Aorta (tissue), 5 donors: ENCODE measurements at places on chromosomes 7 and 10. TPM values are rescaled to one million over a fixed set of nuclear protein-coding genes. Genes with fewer than 3 reads are reported as not detected.

DNA sequence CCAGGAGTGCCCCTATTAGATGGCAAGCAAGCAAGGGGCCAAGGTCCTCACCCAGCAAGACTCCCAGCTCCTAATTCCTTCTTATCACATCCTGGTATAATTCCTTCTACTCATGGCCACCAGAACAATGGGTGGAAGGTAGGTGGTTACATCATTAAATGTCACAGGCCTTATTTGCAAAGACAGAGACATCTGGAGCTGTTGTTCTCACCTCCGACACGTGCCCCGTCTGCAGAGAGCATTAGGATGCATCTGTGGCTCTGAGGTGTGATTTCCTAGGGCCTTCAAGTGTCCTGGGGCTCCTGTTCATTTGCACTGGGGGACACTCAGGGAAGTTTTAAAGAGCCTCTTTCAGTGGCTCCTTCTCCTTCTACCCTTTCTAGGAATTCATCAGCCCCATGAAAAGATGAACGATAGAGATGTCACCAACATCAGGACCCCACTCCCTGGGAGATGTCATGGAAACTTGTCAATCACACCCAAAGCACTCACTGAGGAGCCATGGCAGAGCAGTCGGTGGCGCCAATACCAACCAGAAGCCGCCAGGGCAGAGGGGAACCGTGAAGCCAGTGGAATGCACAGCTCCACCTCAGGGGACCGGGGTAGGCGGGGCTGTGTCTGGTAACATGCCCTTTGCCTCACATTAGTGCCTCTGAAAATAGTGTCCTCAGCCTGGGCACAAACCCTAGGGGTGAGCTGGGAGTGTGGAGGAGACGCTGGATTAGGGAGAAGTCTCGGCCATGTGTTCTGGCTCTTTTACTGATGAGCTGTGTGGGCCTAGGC, 2.9 kb upstream of the ATP6V0E2 start:
- DNase-seq, result no peak
- H3K36me3 ChIP-seq, result no peaks in the 10 kb centered on the region
- no peaks in the 10 kb centered on the region for H3K27me3 ChIP-seq
- no peak overlapping the region for H3K27ac ChIP-seq
- H3K4me1 ChIP-seq, result no peaks in the 10 kb centered on the region

GRCh38 chr10:62760401-62760800, 44.1 kb upstream of the ADO start:
- H3K4me3 ChIP-seq, result no peak overlapping the region
- no peak for DNase-seq
- H3K4me1 ChIP-seq, result no peaks in the 10 kb centered on the region
- H3K27me3 ChIP-seq, result no peaks in the 10 kb centered on the region
- no peak overlapping the region for H3K27ac ChIP-seq
- no peaks in the 10 kb centered on the region for H3K36me3 ChIP-seq

DNA sequence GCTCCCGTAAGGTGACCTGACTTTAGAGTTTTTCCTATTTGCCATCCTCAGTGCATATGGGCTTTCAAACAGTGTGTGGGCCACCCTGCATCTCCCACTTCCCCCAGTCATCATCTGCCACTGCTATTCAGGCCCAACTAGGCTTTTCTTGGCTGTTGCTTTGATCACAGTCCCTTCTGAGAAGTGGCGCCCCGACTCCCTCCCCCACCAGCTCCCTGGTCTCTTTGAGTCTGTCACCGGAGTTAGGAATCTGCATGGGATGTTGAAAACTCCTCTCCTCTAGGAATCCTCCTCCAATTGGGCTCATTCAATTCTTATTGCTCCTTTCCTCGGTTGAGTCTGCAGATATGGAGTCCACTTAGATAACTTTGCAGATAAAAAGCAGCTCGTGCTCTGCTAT, 32.1 kb downstream of the HIF1AN start:
- H3K4me3 ChIP-seq, result no peak overlapping the region
- H3K4me1 ChIP-seq, result no peaks in the 10 kb centered on the region
- no peak overlapping the region for H3K27ac ChIP-seq
- H3K27me3 ChIP-seq, result peaks cover 3% of the 10 kb centered on the region

DNA sequence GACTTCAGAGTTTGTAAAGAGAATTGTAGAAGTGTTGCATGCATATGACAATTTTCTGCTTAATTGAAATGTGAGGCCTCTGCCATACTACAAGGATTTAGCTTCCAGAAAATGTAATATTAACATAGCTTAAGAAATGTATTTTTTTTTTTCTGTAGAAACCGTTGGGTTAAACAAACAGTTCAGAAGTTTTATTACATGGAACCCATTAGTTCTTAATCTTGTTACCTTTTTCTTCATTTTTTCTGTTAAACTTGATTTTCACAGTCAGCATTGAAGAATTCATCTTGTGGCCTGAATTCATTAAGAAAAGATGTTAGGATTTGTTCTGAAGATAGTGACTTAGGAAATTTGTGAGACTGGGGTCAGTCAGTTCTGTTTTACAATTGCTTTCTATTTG, 4.9 kb downstream of the PTEN start:
- no peaks in the 10 kb centered on the region for H3K36me3 ChIP-seq
- no peaks in the 10 kb centered on the region for H3K4me1 ChIP-seq
- H3K27ac ChIP-seq, result no peak overlapping the region
- DNase-seq, result no peak

DNA sequence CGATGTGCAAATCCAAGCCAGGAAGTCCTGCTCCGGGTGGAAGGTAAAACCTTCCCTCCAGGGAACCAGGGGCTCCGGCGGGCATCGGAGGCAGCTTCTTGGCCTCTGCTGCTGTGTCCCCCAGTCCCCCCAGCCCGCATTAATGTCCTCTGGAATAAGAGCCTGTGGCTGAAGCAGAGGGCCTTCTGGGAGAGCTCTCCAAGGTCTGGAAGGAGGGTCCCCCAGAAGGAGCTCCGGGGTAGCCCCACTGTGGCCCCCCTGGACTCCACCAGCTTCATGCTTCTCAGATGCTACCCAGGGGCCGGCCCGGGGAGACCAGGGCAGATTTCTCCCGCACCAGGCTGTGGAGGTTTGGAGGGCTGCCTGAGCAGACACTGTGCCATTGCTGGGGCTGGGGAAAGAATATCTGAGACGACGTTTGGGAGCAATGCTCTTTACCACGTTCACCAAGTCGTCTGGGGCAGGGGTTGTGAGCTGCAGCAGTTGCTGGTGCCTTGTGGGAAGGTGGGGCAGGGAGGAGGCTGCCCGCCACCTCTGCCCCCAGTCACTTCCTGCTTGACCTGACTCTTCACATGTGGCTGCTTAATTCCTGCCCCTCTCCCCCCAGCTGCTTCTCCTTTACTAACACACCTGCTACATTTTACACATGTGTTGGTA, 8.3 kb downstream of the ZNF853 start:
- peaks cover 12% of the 10 kb centered on the region for H3K36me3 ChIP-seq
- no peak overlapping the region for H3K4me3 ChIP-seq
- H3K27me3 ChIP-seq, result no peaks in the 10 kb centered on the region
- no peak overlapping the region for H3K27ac ChIP-seq
- no peak for DNase-seq
- no peaks in the 10 kb centered on the region for H3K4me1 ChIP-seq

GRCh38 chr7:19772841-19773760, at the start of gene TMEM196:
TMEM196 (minus strand) TSS chr7:19773617; CDS start chr7:19772696, 921 bp downstream.
- H3K27ac ChIP-seq, result no peak within 1 kb of the TSS
- no peaks in the 10 kb centered on the region for H3K36me3 ChIP-seq
- DNase-seq, result no peak
- H3K4me3 ChIP-seq, result no peak within 1 kb of the TSS
- H3K27me3 ChIP-seq, result no peaks in the 10 kb centered on the region

DNA sequence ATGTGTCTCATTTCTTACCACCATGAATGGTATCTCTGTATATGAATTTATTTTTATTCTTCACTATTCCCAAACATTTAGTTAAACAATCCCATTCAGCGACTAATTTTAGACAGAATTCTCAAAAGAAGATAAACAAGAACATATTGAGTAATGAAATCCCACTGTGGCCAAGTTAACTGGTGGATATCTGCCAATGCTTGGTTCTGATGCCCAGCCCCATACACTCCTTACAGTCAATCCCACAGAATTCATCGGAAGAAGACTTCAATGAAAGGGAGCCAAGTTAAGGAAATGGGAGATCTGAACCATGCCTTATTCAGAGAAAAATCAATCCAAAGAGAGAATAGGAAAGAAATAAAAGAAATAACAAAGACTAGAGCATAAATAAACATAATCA, 518.0 kb downstream of the XPNPEP1 start:
- H3K27me3 ChIP-seq, result no peaks in the 10 kb centered on the region
- no peak overlapping the region for H3K4me3 ChIP-seq
- no peak for DNase-seq
- H3K36me3 ChIP-seq, result no peaks in the 10 kb centered on the region
- H3K4me1 ChIP-seq, result no peaks in the 10 kb centered on the region

DNA sequence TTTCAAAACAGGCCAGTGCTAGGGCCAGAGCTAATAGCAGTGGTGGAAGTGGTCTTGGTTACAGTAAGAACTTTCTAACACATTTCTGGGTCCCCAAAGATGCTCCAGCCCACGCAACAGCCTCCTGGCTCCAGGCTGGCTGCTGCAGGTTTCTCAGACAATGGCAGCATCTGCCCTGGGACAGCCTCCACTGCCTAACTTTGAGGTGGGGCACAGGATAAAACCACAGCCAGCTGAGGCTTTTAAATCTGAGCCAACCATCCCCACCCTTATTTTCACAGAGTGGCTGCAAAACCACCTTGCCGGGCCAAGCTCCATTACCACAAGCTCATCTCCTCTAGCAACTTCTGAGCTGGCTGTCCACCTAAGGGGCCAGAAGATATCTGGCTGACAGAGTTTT, 84.8 kb downstream of the FAM53B start:
- H3K4me1 ChIP-seq, result no peaks in the 10 kb centered on the region
- H3K27ac ChIP-seq, result no peak overlapping the region
- no peaks in the 10 kb centered on the region for H3K36me3 ChIP-seq
- DNase-seq, result no peak
- H3K4me3 ChIP-seq, result no peak overlapping the region

- H3K36me3 ChIP-seq, result no peaks in the 10 kb centered on the region
- H3K4me3 ChIP-seq, result no peak overlapping the region
- H3K4me1 ChIP-seq, result peaks cover 6% of the 10 kb centered on the region
- no peaks in the 10 kb centered on the region for H3K27me3 ChIP-seq
- H3K27ac ChIP-seq, result no peak overlapping the region
- no peak for DNase-seq
Observed at GRCh38 chr7:28088032-28088431, 92.6 kb downstream of the JAZF1 start.

- no peak overlapping the region for H3K27ac ChIP-seq
- no peak overlapping the region for H3K4me3 ChIP-seq
- no peak for DNase-seq
- peaks cover 2% of the 10 kb centered on the region for H3K36me3 ChIP-seq
- no peaks in the 10 kb centered on the region for H3K4me1 ChIP-seq
Observed at GRCh38 chr7:74312418-74313028, 23.3 kb downstream of the CLIP2 start.

GRCh38 chr10:70622981-70623844, 20.7 kb upstream of the PRF1 start:
- no peaks in the 10 kb centered on the region for H3K36me3 ChIP-seq
- no peak overlapping the region for H3K4me3 ChIP-seq
- H3K27me3 ChIP-seq, result no peaks in the 10 kb centered on the region
- no peak overlapping the region for H3K27ac ChIP-seq
- no peak for DNase-seq
- no peaks in the 10 kb centered on the region for H3K4me1 ChIP-seq

DNA sequence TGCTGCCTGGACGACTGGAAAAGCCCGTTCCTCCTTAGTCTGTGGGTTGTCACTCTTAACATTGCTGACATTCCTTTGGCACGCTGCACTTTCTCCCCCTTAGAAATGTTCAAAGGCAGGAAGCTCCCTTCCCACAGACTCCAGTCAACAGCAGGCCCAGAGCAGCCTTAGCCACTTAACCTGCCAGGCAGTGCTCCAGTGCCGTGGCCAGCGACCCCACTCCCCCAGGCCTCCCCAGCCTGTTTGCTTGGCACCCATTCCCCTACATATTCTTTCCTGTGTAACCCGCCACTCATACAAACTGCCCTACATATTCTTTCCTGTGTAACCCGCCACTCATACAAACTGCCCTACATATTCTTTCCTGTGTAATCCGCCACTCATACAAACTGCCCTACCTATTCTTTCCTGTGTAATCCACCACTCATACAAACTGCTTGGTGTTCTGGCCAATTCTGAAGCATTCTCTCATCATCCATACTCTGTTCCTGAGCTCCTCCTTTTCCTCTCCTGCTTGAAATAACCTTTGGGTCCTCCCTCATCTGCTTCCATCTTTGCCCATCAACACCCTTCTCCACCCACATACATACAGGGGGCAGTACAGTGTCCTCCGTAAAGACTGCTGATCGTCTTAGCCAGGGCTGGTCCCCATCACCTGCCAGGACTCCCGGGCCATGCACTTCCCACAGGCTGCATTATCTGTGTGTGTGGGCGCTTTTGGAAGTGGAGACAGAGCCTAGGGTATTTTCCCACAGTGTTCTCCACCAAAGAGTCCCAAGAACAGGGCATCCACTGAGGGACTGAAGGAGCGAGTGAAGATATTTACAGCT, 57.3 kb downstream of the ADARB2 start:
- no peak overlapping the region for H3K4me3 ChIP-seq
- no peak for DNase-seq
- no peaks in the 10 kb centered on the region for H3K27me3 ChIP-seq
- no peaks in the 10 kb centered on the region for H3K4me1 ChIP-seq
- no peak overlapping the region for H3K27ac ChIP-seq

DNA sequence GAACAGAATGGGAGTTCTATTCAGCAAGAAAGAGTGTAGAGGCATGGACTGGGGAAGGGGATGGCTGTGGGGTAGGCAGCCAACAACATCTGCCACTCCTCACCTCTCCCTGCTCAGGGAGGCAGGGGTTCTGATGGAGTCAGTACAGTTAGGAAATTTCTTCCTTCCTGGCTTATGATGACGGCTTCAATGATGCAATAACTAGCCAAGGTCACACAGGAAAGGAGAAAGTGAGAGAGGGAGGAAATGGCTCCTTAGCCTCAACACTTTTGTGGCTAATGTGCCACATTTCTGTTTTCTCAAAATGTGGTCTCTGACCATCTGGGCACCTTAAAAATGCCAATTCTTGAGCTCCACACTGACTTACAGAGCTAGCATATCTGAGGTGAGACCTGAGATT, 79.3 kb upstream of the PDZD8 start:
- H3K4me3 ChIP-seq, result no peak overlapping the region
- no peak for DNase-seq
- H3K27ac ChIP-seq, result no peak overlapping the region
- H3K36me3 ChIP-seq, result no peaks in the 10 kb centered on the region

DNA sequence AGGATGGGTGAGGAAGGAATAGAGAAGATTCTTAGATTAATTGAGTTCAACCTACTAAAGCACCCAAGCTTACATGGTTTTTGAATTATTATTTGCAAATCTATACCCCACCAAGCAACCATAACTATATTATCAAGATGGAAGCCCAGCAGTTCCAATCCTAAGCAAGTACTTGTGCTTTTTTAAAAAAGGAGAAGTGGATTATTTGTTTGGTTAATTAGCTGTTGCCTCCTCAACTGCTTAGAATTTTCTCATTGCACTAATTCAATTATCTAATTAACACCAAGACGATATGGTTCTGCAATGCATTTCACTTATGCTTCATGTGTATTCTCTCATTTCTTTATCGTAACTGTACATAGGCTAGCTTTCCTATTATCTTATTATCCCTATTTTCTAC, 27.3 kb upstream of the WIPF3 start:
- no peak for DNase-seq
- H3K36me3 ChIP-seq, result no peaks in the 10 kb centered on the region
- H3K27me3 ChIP-seq, result no peaks in the 10 kb centered on the region
- H3K4me1 ChIP-seq, result peaks cover 2% of the 10 kb centered on the region

GRCh38 chr10:86954681-86955500, 2.5 kb downstream of the MMRN2 start:
- H3K27ac ChIP-seq, result peak overlapping the region; percentile 71
- peaks cover 5% of the 10 kb centered on the region for H3K4me1 ChIP-seq
- DNase-seq, result peak; percentile 42

OPN4 gene
- total RNA-seq, result 0.36 TPM

FAM171A1 gene
- 11.2 TPM for total RNA-seq

PLAC9 gene
- 113 TPM for total RNA-seq

PTN gene
- 3.2 TPM for total RNA-seq

TAS2R41 gene
- total RNA-seq, result 1.0 TPM

UTF1 gene
- not detected for total RNA-seq

FAM25C gene
- total RNA-seq, result not detected

METTL27 gene
- 1.3 TPM for total RNA-seq
